ENCODE measurements at places on chromosomes 3 and 15.

- DNase-seq: no peak
Measured at GRCh38 chr15:63481105-63481810, 23.1 kb upstream of the USP3 start.

DNA sequence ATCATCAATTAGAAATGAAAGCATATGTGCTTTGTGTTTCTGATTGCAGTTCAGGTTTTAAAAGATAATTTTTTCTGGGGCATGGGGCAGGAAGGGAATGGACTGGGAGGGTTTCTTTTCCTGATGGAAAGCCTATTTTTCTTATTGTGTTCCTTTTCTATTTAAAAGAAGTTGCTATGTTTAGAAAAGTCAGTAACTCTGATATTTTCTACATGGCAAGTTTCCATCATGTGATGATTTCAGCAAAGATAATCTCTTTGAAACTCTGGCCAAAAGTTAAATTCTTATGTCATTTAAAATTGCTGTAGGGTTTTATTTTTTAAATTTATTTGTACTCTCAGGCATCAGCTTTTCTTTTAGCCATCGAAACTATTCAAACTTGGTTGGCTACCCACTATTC is 601.2 kb downstream of the FOXP1 start:
- no peak for DNase-seq

DNA sequence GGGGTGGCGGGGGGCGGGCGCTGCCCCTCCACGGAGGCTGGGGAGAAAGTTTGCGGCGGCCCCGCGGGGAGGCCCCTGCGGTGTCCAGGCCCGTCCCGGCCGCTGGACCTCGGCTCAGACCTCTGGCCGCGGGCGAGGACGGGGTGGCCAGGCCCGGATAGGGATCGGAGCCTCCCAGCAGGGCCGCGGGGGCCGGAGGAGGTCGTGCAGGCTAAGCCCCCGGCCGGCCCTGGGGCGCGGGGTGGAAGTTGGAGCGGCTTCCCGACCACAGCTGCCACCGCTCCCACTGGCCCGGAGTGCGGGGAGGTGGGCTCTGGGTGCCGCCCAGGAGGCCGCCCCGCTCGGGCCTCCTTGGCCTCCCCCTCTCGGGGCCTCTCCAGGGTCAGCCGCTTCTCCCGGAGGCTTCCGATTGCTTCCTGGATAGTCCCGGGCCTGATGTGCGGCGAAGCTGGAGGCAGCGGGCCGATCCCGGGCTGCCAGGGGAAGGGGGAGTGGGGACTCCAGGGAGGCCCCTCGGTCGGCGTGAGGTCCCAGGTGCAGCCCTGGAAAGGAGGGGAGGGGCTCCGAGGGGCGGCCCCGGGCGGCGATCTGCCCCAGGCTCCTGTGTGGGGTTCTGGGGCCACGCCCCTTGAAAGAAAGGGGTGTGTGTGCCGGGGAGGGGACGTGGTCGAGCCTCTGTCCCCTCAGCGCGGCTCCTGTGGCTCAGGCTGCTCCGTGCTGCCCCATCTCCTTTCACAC is 907 bp downstream of the PLXNA1 start:
- peak; percentile 41 for DNase-seq

GRCh38 chr3:10926256-10926810 is 66.2 kb upstream of the SLC6A1 start:
- DNase-seq: no peak

DNA sequence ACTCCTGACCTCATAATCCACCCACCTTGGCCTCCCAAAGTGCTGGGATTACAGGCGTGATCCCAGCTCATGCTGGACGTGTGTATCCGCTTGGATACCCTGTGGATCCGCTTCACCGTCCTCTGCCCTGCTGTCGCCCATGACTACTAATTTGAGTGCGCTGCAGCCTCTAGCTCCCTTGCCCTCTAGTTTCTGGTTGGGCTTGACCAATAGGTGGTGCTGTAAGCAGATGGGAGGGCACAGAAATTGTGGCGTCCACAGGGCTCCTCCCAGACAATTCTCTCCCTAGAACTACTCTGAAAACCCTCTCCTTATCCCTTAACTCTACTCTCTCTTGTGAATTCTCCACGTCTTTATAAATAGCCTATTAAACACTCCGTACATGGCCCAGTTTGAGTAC is 36.2 kb downstream of the ZPLD1 start:
- no peak for DNase-seq

- no peak for DNase-seq
Measured at GRCh38 chr3:183027276-183027675, 46.9 kb upstream of the DCUN1D1 start.

- DNase-seq: no peak
Measured at GRCh38 chr3:9158865-9159630, 90.4 kb downstream of the SRGAP3 start.

- DNase-seq: no peak
Measured at GRCh38 chr3:101320475-101320874, at the start of gene IMPG2. Gene IMPG2, minus strand, starts transcription at chr3:101320575. Its CDS starts 203 bp downstream, at chr3:101320372.

DNA sequence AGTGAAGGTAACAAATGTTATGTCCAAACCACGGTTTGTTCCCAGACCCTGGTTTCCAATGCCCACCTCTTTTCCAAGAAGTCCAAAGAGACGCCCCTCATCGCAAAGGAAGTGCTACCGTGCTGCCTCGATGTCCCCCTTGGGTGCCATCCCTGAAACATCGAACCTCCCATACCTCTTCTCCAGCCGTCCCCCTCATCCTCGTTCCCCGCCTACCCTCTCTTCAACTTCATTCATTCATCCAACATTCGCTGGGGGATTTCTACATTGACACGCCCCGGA is 467 bp downstream of the TIPIN start:
- DNase-seq: no peak

GRCh38 chr3:184240384-184241140 is 8.2 kb downstream of the ALG3 start:
- DNase-seq: no peak

- no peak for DNase-seq
Measured at GRCh38 chr3:58979840-58980239, 70.0 kb downstream of the CFAP20DC start.

DNA sequence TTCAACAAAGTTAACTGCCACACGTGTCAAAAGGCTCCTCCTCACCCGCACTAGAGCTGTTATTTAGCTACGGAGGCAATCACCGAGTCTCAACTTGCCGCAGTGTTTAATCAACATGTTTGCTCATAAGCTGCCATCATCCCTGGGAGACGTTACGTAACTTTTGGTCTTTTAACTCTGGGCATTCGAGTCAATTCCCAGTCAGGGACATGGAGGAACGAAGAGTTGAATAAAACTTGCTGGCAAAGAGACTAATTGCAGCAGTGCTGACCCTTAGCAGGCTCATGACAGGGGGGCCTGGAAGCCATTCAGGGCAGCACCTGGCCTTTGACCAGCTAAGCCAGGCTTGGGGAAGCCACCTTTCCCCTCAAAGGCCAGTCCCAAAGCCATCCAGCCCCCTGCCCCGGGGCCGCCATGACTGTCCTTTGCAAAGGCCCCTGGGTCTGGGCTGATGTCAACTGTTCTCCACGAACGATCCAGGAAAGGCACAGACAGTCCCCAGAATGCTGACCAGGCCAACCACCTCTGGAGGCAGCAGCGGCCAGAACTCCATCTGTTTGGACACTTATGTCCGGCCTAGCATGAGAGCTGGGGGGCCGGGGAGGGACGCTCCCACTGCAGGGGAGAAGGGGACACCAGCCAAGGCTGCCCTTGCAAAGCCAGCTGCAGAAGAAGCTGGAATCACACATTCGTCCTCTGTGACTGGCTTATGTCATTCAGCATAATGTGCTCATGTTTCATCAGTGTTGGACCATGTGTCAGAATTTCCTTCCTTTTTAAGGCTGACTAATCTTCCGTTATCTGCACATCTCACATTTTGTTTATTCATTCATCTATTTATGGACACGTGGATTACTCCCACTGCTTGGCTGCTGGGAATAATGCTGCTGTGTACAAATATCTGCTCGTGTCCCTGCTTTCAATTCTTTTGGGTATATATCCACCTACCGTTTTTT is 43.7 kb downstream of the PCSK6 start:
- no peak for DNase-seq

DNA sequence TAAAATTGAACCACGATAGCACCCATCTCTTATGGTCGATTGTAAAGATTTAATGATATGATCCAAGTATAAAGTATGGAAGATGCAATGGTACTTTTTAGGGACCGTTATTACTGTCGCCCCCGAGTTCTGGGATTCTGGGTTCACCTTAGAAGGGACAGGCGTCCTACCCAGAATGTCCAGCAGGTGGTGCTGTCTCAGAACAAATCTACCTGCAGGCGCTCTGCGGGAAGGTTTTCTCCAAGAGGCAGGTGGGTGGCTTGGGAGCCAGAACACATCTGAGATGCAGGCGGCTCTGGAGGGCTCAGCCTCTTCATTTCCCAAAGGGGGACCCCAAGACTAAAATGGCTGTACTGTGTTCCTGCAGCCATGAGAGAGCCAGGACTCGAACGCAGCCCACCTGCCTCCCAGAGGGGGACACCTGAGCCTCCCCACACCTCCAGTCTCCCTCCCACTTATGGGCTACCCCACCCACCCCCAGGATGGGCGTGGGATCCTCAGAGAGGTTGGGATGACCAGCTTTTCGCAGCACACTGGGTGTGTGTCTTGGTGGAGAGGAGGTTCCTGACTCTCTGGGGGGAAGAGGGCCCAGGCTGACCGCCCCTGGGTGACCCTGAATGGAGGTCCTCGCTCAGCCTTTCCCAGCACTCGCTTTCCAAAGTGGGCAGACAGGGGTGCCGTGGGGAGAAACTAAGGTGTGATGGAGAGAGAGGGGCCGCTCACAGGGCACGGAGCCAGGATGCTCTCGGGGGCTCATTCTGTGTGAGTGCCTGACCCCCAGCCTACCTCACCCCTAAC is 28.1 kb upstream of the CORO2B start:
- peak; percentile 57 for DNase-seq

DNA sequence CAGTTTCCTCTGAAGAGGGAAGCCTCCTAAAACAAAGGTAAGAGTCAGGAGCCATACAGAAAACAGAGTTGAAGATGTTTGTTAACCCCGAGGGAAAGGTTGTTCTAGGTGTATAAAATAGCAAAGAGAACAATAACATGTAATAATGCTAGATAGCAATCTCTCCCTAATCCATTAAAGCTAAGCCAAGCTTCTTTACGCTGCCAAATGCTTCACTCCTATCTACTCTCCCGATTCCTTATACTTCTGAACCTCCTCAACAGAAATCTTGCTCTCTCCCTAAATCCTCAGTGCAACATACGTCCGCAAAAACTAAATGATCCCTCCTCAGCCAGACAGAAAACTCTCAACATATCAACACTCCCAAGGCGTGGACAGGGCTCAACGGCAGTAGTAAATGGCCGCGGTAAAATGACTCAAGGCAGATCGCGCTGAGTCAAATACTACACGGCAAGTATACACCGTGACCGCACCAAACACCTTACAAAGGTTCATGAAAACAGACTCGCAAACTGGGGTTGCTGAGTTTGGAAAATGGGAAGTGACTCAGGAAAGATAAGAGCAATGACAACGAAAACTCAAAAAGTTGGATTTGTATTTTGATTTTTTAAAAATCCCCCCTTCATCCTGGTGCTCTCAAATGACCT is 682 bp downstream of the CLDND1 start:
- DNase-seq: peak; percentile 35

DNA sequence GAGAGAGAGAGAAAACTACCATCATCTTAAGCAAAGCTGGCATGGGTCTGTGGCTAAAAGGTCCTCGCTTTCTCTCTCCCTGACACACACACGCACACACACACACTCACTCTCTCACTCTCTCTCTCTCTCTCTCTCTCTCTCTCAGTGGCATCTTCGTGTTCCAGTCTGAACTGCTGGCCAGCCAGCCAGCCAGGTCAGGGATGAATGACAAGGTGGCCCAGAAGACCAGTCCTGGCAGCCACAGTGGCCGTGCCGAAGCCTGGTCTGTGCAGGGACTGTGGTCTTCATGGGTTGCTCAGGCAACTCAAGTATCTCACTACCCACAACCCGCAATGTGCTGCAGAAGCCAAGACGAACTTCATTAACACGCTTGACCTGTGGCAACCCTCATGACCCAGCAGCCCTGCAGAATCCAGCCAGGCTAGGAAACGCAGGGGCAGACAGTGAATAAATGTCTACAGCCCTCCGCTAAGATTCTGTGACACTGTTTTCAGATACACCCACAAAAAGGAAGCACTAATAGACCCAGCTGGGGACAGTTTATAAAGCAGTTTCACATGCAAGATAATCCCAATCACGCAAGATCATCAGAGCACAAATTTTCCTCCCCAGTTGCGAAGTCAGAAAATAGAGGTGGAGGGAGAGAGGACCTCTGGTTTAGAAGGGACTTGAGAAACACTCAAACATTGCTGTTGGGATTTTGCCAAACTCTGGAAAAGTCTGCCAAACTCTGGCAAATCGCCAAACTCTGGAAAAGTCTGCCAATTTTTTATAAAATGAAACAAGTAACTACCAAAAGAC is 66.4 kb downstream of the XXYLT1 start:
- no peak for DNase-seq

DNA sequence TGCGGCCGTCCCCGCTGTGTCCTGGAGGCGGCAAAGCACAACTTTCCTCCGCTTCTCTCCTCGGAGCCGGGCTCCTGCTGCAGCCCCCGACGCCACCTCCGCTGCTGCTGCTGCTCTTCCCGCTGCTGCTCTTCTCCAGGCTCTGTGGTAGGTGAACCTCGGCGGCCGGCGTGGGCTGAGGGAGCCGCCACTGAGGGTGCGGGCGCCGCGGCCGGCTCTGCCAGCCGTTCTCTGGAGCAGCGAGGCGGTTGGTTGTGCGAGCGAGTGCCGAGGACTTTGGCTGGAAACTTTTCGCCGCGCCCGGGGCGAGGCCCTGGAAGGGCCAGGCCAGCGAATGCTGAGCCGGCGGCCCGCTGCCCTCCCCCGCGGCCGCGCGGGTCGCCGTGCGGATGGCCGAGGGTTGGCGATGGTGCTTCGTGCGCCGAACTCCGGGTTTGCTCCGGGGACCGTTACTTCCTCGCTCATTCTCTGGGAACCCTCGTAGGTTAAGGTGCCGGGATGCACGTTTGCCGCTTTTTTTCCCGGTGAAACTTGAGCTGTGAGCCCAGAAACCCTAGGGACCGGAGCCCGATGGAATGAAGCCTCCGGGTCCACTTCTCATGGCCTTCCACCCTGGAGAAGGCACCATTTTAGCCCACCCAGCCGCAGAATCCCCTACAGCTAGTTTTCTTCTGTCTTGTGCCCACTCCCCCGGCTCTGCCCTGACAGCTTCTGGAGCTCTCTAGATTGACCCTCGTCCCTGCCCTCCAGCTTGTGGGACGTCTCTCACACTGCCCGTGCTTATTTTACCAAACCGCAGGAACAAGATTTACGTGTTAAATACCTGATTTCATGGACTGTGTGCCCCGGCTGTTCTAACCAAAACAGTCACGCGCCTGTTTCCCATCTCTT is 660 bp downstream of the NECTIN3 start:
- peak; percentile 5 for DNase-seq

DNA sequence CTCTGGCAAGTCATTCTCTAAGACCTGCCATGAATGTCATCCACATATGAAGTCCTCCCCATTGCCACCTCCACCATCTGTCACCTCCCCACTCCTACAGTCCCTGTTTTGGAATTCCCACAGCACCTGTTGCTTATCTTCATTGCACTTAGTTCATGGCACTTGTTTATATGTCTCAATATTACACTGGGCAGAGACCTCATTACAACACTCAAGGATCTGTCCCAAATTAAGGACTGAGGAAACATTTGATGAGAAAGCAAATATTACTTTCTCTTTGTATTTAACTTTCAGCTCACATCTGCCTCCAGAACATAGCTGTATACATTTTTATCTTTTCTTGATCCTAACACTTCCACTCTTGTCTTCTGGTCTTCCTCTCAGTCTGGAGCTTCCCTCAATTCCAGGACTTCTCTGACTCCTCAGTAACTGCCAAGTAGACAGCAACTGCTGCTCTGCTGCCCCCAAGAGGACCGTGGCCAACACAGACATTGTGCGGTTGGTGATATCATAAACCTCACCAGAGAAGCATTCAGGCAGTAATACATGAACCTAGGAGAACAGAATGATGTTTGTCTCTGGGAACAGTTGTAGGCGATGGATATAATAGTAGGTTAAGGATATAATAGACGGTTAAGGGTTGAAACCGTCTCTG is 45.0 kb upstream of the FGF12 start:
- DNase-seq: no peak
